Activated CD4-positive, alpha-beta T cell treated with anti-CD3 and anti-CD28 coated beads for 48 hours (primary cell): ENCODE measurements at places on chromosomes 13 and 19.

DNA sequence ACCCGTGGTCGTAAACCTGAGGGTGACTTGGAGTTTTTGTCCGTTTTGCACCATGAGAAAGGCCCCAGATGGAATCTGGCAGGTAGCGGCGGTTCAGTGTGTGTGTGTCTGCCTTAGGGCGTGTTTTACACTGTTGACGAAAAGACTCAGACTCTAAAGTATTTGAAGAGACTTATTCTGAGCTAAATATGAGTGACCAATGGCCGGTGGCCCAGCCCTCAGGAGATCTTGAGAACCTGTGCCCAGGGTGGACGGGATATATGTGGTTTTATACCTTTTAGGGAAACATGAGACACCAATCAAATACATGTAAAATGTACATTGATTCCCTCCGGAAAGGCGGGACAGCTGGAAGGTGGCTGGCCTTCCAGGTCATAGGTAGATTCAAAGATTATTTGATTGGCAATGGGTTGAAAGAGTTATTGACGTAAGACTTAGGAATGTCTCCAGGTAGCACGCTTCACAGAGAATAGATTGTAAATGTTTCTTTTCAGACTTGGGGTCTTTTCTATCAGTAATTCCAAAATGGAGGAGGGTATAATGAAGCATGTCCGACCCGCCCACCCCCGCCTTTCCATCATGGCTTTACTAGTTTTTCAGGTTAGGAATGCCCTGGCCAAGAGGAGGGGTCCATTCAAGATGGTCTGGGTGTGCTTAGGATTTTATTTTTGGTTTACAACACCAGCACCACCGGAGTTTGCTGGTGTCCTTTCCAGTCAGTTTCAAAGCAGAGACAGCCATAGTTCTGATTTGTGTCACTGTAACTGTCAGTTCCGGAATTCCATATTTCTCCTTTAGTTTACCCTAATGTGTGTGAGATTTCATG lies 1.0 kb upstream of the ZNF529 start:
- no peak for DNase-seq

- DNase-seq, result no peak
Observed at GRCh38 chr19:46191356-46191755, 38.2 kb upstream of the IGFL1 start.

- DNase-seq, result no peak
Observed at GRCh38 chr13:88429862-88430261, 758.7 kb downstream of the SLITRK5 start.

DNA sequence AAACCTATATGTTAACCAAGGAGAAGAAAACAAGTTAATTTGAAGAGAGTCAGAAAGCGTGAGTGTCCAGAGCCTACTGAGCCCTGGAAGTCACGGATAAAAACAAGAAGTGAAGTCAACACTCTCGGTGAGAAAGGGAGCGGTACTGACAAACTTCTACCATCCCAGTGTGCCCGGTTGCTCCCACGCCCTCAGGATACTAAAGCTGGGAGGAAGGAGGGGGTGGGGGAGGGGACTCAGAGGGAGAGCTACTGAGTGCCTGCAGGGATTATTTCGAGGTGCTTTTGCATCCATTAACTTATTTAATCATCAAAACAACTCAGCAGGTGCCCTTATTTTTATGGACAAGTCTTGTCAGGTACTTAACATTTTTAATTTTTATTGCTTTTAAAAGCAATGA lies 166.2 kb downstream of the ZIC5 start:
- no peak for DNase-seq

DNA sequence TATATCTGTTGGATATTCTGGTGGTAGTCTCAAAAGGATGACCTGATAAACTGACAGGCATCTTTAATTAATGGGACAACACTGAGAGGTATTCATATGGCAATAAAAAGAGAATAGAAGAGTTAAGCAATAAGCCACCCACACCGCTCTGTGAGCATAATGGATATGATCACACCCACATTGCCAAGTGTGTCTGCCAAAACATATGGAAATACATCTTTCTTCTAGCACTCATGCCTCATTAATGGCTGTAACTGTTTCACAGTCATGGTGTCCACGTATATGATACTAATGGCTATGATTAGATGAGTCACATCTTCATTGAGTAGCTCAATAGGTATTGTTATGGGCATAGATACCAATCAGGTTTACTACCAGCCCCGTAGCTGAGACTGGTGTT lies 13.1 kb downstream of the IGFL3 start:
- DNase-seq, result no peak

DNA sequence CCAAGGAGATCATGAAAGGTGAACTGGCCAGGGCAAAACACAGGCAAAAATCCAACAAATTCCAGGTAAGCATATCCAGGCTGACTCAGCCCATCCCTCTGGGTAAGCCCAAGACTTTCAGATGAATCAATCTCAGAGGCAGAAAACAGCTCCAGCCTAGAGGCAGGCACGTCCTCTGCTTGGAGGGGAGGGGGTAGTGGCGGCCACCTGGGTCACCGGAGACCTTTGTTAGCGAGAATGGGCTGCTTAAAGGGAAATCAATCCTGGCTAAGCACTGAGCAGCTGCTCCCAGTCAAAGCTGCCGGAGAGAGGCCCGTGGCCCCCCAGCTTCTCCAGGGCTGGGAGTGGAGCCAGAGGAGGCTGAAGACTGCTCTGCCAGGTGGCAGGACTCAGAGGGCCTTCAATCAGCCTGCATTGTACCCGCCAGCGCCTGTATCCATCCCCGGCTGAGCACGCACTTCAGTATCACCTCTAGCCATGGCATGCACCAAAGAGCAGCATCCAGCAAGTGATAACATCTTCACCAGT lies 48.2 kb downstream of the PIN1 start:
- DNase-seq, result no peak

DNA sequence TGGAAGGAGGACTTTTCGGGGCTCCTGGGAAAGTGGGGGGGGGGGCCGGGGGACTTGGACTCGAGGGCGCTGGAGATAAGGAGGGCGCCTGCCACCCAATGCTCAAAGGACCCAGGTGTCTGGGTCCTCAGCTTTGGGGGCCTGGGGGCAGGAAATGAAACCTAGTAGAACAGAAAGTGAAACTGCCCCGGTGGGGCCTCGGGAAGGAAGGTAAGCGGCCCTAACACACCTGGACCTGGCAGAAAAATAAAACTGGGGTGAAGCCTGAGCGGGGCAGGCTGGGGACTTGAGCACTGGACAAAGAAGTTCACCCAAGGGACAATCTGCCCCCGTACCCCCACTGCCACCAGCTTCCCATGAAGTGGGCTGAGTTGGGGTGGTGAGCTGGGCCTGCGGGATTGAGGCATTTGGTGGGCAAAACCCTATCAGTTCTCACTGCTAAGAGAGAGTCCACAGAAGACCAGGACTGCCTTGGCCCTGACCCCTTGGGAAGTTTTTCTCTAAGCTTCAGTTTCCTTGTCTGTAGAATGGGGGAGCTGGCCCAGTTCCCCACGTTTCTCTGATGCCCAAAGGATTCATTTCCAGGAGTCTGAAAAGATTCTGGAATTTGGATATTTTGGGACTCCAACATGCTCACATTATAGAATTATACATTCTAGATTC lies 2.3 kb downstream of the PRKD2 start:
- DNase-seq, result peak; percentile 72

DNA sequence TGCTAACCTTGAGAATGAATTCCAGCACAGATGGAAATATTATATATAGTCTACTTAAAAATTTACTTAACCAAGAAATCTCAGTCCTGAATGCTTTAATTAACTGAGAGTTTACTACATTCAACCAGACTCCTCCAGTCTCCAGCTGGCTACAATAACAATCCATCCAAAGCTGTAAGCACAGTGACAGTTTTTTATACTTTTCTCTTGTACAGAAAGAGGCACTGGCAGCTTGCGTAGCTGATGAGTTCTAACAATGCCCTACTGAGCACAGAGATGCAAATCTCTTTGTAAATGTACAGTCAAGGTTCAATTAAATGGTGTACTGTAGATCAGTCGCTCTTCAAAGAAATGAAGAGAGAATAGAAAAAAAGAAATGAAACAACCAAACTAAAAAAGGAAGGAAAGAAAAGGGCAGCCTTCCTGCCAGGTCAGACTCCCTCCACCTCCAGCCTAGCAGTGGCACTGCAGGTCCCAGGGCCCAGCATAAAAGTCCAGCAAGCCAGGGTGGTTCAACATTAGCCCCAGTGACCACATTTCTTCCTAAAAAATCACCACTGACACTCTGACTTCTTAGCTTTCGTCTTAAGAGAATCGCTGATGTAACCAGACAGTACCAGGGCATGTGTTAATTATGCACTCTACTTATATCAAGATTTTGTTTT lies 88.4 kb downstream of the SACS start:
- no peak for DNase-seq

GRCh38 chr13:98480915-98481877 lies 95.7 kb downstream of the STK24 start:
- DNase-seq, result peak; percentile 71

- no peak for DNase-seq
Observed at GRCh38 chr13:112107289-112107688, 40.3 kb downstream of the SOX1 start.

DNA sequence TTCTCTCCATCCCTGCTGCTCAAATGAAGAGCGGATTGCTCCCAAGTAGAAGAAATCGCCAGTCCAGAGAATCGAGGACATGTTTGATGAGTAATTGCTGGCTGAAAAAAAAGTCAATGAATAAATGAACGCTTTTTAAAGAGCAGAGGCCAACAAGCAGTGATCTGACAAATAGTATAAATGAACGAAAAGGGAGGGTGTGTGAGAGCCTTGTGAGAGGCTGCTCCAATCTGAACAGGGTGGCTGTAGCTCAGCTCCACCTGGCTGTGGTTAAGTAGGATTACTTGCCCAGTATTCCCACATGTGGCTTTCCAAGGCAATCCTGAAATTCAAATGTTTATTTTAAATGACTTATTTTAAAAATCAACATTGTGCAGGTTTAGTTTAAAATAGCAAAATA lies 117.1 kb downstream of the TSHZ3 start:
- DNase-seq, result no peak

GRCh38 chr19:13913352-13913751 lies 7.4 kb downstream of the CC2D1A start:
- no peak for DNase-seq

DNA sequence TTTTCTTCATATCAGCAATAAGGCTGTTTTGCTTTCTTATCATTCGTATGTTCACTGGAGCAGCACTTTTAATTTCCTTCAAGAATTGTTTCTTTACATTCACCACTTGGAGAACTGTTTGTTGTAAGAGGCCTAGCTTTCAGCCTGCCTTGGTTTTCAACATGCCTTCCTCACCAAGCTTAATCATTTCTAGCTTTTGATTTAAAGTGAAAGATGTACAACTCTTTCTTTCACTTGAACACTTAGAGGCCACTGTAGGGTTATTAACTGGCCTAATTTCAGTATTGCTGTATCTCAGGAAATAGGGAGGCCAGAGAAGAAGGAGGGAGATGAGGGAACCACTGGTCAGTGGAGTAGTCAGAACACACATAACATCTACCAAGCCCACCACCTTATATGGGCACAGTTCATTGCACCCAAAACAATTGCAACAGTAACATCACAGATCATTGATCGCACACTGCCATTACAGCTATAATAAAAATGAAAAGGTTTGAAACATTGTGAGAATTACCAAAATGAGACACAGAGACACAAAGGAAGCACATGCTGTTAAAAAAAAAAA lies 181.4 kb upstream of the TUBA3C start:
- DNase-seq, result no peak

DNA sequence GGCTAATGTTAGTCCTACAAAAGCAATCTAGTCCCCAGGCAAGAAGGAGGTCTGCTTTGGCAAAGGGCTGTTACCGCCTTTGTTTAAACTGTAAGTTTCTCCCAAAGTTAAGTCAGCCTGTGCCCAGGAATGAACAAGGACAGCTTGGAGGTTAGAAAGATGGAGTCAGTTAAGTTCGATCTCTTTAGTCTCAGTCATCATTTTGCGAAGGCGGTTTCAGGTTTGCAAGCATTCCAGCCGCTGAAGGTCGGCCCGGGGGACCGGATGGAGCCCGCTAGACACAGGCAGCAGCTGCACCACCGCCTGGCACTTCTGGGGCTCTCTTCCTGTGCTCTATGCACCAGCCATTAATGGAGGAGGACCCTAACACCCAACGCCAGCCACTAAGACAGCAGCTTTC lies 91.3 kb downstream of the STK24 start:
- no peak for DNase-seq

GRCh38 chr13:94312511-94313216 lies 166.8 kb downstream of the DCT start:
- no peak for DNase-seq

DNA sequence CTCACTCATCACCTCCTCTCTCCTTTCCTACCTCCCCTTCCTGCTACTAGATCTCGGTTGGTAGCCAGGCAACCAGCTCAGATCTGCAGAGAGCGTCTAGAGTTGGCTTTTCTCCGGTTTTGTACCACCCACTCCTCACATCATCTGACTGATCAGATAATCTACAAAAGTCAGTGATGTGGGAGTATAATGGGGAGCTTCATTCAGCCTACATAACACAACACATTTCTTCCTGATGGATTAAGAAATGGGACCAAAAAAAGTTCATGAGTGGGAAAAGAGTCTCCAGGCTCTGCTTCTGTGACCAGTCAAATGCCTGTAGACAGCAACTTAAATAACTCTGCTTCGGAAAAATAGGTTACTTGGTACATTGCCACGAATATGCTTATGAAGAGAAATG lies 279.8 kb downstream of the DCLK1 start:
- no peak for DNase-seq

DNA sequence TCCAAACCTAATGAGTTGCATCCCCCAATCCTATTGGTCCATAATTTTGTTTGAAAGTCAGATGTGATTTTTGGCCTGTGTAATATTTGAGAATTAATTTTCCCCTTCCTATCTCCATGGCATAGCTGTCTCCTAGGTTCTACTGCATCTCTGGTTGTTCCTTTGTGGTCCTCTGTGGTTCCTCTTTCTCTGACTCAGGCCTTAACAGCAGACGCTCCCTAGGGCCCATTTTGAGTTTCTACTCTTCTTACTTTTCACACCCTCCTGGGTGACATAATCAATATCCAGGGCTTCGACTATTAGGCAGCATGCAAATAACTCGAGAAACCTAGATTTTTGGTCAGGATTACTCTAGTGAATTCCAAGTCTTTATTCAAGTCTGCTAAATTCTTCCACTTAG lies 160.7 kb downstream of the RFC3 start:
- no peak for DNase-seq
